Activated naive CD8-positive, alpha-beta T cell treated with anti-CD3 and anti-CD28 coated beads for 36 hours (primary cell): ENCODE measurements at places on chromosomes 6 and 20. TPM values are rescaled to one million over a fixed set of nuclear protein-coding genes. Genes with fewer than 3 reads are reported as not detected.

The GPX5 gene
- not detected for total RNA-seq

The LY6G5C gene
- total RNA-seq: 2.4 TPM

The SMIM8 gene
- 9.6 TPM for total RNA-seq

The ERVFRD-1 gene
- total RNA-seq: not detected

The BACH2 gene
- 73.1 TPM for total RNA-seq

The MLN gene
- total RNA-seq: not detected

The EFCAB8 gene
- total RNA-seq: 0.27 TPM

The C4B gene
- 3.0 TPM for total RNA-seq

The ARMC2 gene
- 3.4 TPM for total RNA-seq

The BTNL2 gene
- not detected for total RNA-seq

The GRM1 gene
- total RNA-seq: not detected

The PLTP gene
- total RNA-seq: 6.2 TPM

The ESR1 gene
- total RNA-seq: 0.45 TPM
